ENCODE measurements at places on chromosomes 13 and 19. TPM values are rescaled to one million over a fixed set of nuclear protein-coding genes. Genes with fewer than 3 reads are reported as not detected.

The SIAH3 gene
- polyA plus RNA-seq, result 0.09 TPM

The PLIN4 gene
- 8.7 TPM for polyA plus RNA-seq

The LRP3 gene
- polyA plus RNA-seq, result 20.7 TPM

The RETN gene
- polyA plus RNA-seq, result 3.6 TPM

The GRK1 gene
- polyA plus RNA-seq, result not detected

The SIGLECL1 gene
- polyA plus RNA-seq, result not detected

The LRFN3 gene
- polyA plus RNA-seq, result 7.2 TPM

The ISYNA1 gene
- polyA plus RNA-seq, result 163 TPM

The SHANK1 gene
- 36.5 TPM for polyA plus RNA-seq

The ZNF837 gene
- 1.3 TPM for polyA plus RNA-seq

The TNNT1 gene
- polyA plus RNA-seq, result 927 TPM

The CABP5 gene
- not detected for polyA plus RNA-seq

The TEX101 gene
- polyA plus RNA-seq, result not detected

The C19orf73 gene
- 0.56 TPM for polyA plus RNA-seq

The FCGBP gene
- polyA plus RNA-seq, result 3.1 TPM

The CEACAM7 gene
- not detected for polyA plus RNA-seq

The ZSCAN4 gene
- not detected for polyA plus RNA-seq

The KBTBD7 gene
- polyA plus RNA-seq, result 8.9 TPM

The ELSPBP1 gene
- polyA plus RNA-seq, result not detected

The AMER2 gene
- polyA plus RNA-seq, result 0.08 TPM

The ZNF135 gene
- polyA plus RNA-seq, result 12.0 TPM

The ZNF296 gene
- polyA plus RNA-seq, result 1.0 TPM

The RDH8 gene
- polyA plus RNA-seq, result not detected

The ZNF814 gene
- polyA plus RNA-seq, result 13.7 TPM

The CADM4 gene
- polyA plus RNA-seq, result 10.9 TPM

The SHISA2 gene
- polyA plus RNA-seq, result 43.5 TPM

The FFAR3 gene
- not detected for polyA plus RNA-seq

The FCAR gene
- 0.12 TPM for polyA plus RNA-seq

The ZNF442 gene
- polyA plus RNA-seq, result 1.2 TPM

The NDUFS7 gene
- polyA plus RNA-seq, result 57.2 TPM

The DCLK1 gene
- polyA plus RNA-seq, result 81.5 TPM

The SUPT5H gene
- 74.1 TPM for polyA plus RNA-seq

The ZNF675 gene
- 9.1 TPM for polyA plus RNA-seq

The CLEC17A gene
- 0.21 TPM for polyA plus RNA-seq

The MADCAM1 gene
- 8.1 TPM for polyA plus RNA-seq

The TYROBP gene
- 17.5 TPM for polyA plus RNA-seq

The PRTN3 gene
- polyA plus RNA-seq, result 2.6 TPM

The CALR3 gene
- 0.12 TPM for polyA plus RNA-seq

The UCHL3 gene
- polyA plus RNA-seq, result 20.2 TPM

The LHB gene
- not detected for polyA plus RNA-seq

The ZNF566 gene
- polyA plus RNA-seq, result 8.1 TPM

The GPR18 gene
- polyA plus RNA-seq, result 0.14 TPM

The ZNF575 gene
- 3.3 TPM for polyA plus RNA-seq

The GRAMD1A gene
- 41.3 TPM for polyA plus RNA-seq

The KLK10 gene
- 0.10 TPM for polyA plus RNA-seq

The C13orf42 gene
- 0.10 TPM for polyA plus RNA-seq

The CLDN10 gene
- 7.0 TPM for polyA plus RNA-seq

The F7 gene
- 1.2 TPM for polyA plus RNA-seq

The ZNF600 gene
- 3.3 TPM for polyA plus RNA-seq

All from muscle of back (tissue), 13 donors.